Activated effector memory CD4-positive, alpha-beta T cell treated with Interleukin-2 at 50 U/mL for 16 hours (primary cell): ENCODE measurements at places on chromosomes 12 and 14.
A peak's percentile ranks its signal among the peaks of the same experiment; 100 is the strongest.

GRCh38 chr14:93120517-93120916, 4.8 kb upstream of the ITPK1 start:
- no peak for DNase-seq

- no peak for DNase-seq
These were observed 53.4 kb downstream of the OSBPL8 start for GRCh38 chr12:76506149-76506548.

DNA sequence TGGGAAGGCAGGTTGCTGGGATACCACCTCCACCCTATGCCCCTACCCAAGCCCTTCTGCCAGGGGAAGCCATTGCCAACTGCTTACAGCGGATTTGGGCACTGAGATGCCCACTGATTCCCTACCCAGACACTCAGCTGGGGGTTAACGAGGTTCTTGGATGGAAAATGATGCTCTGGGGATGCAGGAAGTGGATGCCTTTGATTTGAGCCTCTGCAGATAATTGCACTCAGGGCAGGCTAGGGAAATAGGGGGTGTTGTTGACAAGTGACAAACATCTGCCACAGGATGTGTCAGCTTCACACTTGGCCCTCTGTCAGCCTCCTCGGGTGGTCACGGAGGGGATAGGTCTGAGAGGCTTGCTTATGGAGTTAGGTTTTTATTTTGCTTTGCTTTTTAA, 57.4 kb downstream of the RPH3A start:
- no peak for DNase-seq

DNA sequence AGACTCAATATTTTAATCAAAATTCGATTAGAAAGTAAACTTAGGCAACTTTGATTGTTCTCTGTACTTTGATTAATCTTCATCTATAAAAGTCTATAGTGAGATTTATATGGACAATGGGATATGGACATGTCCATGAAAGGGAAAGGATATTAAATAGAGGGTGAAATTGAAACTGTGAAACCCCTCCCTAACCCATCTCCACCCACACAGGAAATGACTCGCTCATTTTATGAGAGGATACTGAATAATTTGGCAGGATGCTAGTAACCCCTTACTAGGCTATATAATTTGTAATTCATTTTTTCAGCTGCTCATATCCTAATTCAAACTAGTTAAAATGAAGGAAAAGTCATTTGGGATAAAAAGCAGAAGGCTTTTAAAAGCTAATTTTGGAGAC, 328.0 kb upstream of the ATP2B1 start:
- DNase-seq, result no peak

GRCh38 chr12:97609957-97610356, 147.4 kb downstream of the RMST start:
- no peak for DNase-seq

DNA sequence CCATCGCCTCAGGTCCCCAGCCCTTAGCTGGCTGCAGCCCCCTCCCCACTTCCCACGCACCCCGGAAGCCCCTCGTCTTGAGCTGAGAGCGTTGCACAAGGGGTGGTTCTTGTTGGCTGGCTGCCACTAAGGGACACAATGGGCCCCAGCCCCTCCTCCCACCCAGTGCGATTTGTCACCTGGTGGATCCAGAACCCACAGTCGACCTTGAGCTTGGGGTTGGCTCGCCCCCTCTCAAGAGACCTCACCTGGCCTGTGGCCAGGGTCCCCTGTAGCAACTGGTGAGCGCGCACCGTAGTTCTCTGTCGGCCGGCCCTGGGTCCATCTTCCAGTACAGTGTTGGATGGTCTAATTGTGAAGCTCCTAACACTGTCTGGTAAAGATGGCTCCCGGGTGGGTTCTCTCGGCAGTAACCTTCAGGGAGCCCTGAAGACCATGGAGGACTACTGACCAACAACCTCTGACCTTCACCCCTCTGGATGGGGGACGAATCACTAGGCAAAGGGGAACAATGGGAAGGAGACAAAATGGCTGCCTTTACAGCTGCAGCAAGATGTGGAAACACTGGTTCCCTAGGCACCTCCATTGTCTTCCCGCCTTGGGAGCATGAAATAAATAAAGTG, 6.6 kb downstream of the PHB2 start:
- DNase-seq, result no peak

- DNase-seq, result no peak
These were observed 19.3 kb downstream of the HIP1R start for GRCh38 chr12:122854554-122854953.

GRCh38 chr12:2641761-2642160, 153.0 kb upstream of the FKBP4 start:
- no peak for DNase-seq

- DNase-seq, result no peak
These were observed 169.9 kb downstream of the KIF21A start for GRCh38 chr12:39272871-39273655.

DNA sequence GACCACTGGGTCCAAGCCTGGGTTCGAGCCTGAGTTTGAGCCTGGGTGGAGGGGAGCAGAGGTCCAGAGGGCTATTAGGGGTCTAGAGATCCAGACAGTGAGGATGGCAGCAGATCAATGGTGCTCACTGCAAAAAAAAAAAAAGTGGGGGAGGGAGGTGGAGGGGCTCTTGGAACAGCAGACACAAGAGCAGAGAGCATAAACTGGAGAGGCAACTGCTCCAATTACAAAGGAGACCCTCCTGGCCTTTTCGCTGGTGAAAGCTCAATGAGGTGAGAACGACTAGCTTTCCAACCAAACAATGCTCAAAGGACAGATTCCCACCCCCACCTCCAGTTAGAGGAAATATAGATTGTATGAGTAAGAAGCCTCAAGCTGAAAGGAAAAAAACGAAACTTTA, 124.2 kb upstream of the TSPAN8 start:
- DNase-seq, result no peak

GRCh38 chr12:39443081-39443928, at the start of gene KIF21A:
KIF21A (minus strand) TSS chr12:39443120; CDS start chr12:39442970, 150 bp downstream.
- peak; percentile 89 for DNase-seq

- DNase-seq, result no peak
These were observed 8.2 kb downstream of the TCP11L2 start for GRCh38 chr12:106310687-106311086.

GRCh38 chr12:40560848-40561247, 131.4 kb upstream of the CNTN1 start:
- no peak for DNase-seq

GRCh38 chr12:117120787-117121186, 21.6 kb upstream of the TESC start:
- no peak for DNase-seq

GRCh38 chr12:104297477-104298113, 5.9 kb upstream of the EID3 start:
- no peak for DNase-seq

- no peak for DNase-seq
These were observed 5.6 kb upstream of the PRPF39 start for GRCh38 chr14:45078323-45078722.

DNA sequence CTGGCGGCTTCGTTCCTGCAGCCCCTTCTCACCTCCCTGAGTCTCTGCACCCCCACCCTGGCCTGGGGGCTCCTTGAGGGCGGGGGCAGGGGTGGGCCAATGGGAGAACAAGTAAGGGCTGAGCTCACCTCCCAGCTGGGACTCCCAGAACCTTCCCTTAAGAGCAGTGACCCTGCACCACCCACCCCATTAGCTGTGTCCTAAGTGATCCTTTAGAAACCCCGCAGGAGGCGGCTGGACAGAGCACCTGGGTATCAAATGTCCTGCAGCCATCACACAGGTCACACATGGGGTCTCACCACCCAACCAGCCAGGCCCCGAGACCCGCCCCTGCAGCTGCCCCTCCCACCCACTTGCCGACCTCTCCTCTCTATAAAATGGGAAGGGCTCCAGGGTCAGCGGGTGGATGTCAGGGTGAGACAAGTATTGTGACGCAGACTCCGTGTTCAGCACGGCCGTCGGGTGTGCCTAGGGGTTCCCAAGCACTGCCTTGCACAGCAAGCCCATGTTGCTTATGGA, 151.2 kb upstream of the C14orf180 start:
- no peak for DNase-seq

DNA sequence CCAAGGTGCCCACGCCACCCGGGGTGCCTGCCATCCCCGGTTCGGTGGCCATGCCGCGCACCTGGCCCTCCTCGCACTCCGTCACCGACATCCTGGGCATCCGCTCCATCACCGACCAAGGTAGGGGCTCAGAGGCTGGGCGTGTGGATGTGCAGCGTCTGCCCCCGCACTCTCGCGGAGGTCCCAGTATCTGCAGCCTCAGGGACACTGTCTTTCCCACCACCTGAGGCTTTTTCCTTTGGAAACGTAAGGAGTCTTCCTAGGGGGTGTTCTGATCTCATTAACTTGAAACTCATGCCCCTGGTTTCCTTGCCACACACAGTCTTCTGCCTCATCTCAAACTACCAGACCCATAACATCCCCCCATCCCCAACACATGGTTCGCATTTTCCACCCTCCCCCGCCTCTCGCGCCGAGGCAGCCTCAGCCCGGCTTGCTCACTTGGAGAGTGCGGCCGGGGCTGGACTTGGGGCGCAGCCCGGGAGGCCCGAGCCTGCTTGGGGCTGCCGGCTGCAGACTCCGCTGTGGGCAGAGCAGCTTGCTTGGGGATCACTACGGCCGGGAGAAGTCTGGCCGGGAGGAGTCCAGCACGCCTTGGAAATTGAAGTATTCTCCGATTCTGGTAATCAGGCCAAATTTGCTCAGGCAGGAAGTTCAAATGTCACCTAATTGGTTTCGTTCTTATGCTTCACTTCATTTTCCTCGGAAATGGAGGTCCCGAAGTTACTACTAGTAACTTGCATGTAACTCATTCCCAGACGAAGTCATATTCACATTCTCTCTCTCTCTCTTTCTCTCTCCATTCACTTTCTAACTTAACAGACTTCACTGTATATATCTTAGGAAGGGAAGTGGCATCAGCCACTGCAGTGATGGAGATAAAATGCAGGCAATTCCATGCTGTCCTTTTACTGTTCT, 2.0 kb downstream of the PAX9 start:
- no peak for DNase-seq

DNA sequence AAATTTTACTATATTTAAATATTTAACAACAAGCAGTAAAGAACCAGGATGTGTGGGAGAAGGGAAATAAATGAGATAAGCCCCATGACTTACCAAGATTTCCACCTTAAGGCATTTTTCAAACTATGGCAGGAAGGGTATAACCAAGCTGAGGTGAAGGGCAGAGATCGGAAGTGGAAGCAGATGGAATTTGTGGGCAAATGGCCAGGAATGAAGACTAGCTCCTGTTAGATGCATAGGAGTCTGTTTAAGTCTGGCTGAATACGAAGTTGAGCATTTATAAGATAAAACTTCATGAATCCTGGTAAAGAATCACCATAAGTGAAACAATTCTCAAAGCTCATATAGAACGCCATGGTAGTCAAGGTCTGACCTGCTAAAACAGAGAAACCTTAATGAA, 163.5 kb downstream of the DIO2 start:
- no peak for DNase-seq

GRCh38 chr12:46487567-46488131, 115.1 kb upstream of the SLC38A2 start:
- DNase-seq, result no peak

DNA sequence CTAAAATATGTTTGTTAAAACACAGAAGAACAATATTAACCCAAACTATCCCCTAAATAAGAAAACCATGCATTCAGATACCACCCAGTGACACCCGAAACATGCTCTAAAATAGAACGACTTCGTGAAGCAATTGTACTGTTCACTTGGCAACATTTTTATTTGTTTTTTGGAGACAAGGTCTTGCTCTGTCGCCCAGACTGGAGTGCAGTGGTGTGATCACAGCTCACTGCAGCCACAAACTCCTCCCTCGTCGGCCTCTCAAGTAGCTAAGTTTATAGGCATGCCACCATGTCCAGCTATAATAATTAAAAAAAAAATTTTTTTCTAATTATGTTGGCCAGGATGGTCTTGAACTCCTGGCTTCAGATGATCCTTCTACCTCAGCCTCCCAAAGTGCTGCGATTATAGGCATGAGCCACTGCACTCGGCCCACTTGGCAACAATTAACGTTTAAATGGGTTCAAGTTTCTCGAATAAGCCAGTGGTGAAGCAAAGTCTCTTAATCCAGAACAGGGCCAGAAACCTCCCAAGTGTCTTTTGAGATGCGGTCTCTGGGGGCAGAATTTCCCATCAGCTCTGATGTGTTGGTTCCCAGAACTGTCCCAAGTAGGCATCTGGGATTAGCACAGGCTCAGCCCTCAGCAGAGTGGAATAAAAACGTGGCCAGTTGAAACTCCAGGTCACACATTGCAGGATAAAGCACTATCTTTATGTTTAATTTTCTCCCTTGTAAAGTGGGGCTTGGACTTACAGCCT, 74.5 kb downstream of the TMCC3 start:
- DNase-seq, result no peak

DNA sequence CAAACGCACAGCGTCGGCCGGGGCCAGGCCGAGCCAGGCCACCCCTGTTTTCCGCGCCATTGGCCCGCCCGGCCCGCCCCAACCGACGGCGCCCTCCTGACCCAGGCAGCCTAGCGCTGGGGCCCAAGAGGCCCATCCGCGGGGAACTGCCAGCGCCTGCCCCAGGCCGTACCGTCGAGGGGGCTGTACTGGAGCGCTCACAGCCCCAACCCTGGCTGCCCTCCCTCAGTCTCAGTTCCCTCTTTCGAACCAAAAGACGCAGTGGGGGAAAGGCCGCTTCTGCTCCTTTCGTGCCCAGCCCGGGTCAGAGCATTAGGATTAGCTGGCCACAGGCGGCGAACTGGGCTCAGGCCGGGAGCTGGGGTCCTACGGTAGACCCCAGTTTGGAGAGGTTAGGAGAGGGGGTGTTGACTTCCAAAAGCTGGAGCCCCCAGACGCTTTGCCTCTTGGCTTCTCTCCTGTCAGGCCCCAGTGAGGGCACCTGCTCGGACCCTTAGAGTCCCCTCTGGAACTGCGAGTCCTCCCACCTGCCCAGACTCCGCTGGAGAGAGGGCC, 1.9 kb downstream of the NKX2-1 start:
- no peak for DNase-seq

DNA sequence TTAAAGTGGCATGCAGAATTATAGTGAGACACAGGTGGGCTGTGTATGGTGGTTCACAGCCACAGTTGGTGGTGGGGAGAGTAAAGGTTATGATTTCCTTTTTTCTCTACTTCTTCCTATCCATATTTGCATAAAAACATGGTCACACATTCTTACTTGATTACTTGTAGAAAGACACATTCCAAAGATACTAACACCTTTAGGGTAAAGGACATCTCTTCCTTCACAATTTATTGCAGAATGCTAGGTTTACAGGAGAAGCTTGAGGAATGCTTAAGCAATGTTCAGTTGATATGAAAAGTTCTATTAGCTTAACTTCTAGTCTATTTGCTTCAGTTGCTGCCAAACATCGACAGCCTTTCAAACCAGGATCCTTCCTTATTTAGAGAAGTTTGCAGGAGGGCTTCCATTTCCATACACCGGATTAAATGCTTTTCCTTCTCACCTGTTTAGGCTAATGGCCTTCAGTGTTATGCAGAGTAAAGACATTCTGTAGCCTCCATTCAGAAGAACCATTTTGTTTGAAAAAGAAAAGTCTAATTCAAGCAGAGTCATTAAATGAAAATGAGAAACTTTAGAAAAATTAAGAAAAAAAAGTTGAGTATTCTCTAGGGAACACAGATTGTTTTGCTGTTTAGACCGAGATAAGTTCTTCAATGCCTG, 2.6 kb upstream of the PHC1 start:
- no peak for DNase-seq
